ENCODE measurements at places on chromosomes 3 and 15.

DNA sequence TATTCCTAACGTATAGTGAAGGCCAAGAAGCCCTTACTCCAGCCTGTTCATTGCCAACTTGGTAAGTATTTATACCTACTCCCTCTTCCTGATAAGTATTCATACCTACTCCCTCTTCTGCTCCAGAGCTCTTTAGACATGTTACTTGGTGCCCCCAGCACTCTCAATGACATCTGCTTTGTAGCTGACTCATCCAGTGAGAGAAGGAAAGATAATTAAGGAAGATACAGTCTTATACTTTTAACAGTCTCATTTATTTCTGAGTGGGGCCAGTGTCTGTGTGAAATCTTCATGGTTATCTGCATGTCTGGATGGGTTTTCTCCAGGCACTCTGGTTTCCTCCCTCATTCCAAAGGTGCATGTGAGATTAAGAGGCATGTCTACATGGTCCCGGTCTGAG lies 698.7 kb downstream of the FHIT start:
- no peak for DNase-seq

GRCh38 chr3:80338366-80338765 lies 570.6 kb upstream of the ROBO1 start:
- DNase-seq, result no peak

GRCh38 chr3:42562047-42562907 lies 19.5 kb downstream of the SEC22C start:
- no peak for DNase-seq

DNA sequence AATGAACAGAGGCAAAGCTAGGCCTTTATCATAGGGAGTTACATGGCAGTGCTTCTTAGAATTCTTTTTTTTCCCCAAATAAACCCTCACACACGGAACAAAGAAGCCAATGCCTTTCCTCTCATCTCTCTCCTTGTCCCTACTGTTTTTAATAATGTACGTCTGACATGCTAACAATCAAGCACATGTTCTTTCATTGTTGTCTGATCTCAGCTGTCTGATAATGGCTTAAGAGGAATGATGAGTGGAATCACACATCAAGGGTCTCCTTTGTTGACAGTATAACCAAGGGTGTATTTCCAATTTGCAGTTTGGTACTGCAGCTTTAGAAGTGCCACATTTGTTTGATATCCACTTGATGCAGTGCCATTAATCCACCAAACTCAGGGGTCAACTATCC lies 34.8 kb upstream of the EPHA3 start:
- no peak for DNase-seq

GRCh38 chr3:170196833-170197232 lies 15.3 kb upstream of the PHC3 start:
- no peak for DNase-seq

DNA sequence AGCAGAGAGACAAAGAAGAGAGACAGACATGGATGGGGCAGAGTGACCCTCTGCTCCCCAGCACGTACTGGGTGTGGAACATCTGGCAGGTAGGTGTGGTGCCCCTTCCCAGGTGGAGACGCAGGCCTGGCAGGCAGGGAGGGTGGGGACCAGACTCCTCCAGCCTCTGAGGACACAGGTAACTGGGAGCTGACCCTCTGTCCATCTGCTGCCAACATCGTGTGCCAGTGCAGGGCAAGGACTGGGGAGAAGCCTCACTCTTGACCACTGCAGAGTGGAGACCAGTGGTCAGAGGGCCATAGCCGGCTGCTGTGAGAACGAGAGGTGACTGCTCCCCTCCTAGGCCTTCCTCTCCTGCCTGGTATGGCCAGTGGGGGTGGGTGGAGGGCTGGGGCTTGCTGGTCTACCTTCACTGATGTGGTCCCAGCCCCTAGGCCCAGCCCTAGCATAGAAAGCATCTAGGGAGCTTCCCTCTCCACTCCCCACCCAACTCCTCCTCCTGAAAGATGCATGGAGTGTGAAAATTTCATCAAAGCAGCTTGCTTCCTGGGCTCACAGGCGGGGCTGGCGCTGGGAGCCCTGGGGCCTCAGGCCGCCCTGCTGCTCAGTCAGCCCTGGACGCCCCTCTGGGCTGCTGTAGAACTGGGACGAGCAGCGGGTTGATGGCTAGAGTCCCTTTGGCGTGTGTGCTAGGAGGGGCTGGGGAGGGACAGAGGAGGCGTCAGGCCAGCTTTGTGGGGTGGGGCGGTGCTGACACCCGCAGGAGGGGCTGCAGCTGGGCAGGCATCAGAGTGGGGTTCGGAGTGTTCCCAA lies 90.3 kb downstream of the PLXNA1 start:
- DNase-seq, result no peak

DNA sequence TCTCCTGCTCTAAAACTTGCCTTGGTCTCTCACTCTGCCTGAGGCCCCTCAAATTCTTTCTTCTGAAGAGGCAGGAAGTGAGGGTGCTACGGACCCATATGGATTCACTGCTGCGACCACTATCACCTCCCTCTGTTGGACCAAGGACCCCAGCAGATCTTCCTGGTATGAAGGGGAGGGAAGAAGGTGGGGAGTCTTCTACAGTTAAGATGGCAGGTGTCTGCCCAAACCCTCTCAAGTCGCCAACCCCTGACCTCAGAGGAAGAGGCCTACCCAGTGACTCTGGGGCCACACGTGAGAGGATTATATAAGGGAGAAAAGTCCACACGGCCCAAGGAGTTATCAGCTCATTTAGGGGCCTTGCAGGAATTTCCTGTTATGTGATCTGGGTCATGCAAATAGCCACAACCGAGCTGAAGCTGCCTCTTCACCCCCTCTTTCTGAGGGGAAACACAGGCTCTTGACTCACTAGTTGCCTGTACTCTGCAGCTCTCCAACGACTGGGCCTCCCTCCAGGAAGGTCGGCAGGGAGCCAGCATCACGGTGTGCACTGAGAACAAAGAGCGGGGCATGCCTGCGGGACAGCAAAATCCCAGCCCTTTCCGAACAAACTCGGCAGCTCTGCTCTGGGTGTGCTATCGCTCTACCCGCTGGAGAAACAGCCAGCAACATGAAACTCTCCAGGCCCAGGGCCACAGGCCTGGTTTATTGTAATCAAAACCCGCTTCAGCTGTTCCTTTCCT lies 116.0 kb downstream of the XXYLT1 start:
- no peak for DNase-seq

- no peak for DNase-seq
Observed at GRCh38 chr3:9803494-9803893, 6.6 kb upstream of the TTLL3 start.

DNA sequence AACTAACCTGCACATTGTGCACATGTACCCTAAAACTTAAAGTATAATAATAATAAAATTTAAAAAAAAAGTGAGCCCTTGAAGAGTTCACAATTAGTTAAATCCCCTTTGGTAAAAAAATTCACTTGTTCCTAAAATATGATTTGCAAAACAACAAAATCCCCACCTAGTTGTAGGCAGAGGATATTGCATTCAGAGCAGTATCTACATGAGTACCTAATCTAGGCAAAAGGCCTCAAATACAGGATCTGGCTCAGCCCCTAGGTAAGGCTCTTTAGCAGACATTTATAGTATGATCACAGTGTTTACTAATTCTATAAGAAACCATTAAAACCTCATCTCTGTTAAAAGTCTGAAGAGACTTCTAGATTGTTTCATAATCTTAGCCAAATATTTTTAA lies 89.3 kb upstream of the CCDC80 start:
- DNase-seq, result no peak

GRCh38 chr3:160162440-160162839 lies 62.8 kb upstream of the C3orf80 start:
- DNase-seq, result no peak

- no peak for DNase-seq
Observed at GRCh38 chr3:150370122-150370602, 37.9 kb upstream of the TSC22D2 start.

DNA sequence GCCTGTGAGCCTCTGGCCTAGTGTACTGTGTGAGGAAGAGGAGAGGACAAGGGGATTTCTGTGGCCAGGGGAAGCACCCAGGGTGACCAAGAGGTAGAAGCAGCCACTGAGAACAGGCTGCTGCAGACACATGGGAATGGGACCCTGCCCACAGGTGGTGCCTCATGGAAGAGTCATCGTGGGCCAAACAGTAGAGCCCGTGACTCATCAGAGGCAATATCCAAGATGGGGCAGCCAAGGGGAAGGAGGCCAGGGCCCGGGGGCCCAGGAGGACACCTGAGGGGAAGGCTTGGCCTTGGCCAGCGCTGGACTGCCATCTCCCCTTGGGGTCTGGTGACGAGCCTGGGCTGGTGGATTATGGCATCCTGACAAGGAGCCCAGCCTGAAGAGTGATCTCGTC lies 275.0 kb upstream of the LYSMD4 start:
- no peak for DNase-seq

DNA sequence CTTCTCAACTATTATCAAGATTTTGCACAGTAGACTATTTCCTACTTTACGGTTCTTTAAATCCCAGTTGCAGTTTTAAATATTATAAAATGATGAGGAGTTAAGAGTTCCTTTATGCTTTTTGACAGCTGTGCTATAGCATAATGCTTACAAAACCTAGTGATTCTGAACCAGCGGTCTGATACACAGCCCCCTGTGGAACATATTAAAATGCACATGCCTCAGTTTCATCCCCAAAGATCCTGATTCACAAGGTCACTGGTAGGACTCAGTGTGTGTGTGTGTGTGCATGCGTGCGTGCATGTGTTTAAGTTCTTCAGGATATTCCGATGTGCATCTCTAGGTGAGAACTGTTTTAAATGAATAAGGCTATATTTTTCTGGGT lies 330.1 kb upstream of the TPM1 start:
- no peak for DNase-seq

DNA sequence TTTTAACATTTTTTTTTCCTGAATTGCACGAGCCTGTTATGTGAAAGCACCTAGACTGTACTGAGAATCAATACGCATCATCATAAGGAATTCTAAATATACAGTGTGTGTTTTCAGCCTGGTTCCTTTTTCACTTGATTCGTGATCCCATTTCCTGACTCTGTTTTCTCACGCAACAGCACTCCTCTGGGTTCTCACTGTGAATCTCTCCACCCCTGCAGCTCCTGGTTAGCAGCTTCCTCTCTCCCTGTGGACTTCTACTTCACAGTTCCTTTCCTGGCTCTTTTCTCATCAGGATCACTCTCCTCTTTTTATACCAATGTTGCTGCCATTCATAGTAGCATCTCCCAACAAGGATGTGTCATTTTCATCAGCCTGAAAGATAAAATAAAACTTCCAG lies 297.2 kb downstream of the CADM2 start:
- DNase-seq, result no peak

DNA sequence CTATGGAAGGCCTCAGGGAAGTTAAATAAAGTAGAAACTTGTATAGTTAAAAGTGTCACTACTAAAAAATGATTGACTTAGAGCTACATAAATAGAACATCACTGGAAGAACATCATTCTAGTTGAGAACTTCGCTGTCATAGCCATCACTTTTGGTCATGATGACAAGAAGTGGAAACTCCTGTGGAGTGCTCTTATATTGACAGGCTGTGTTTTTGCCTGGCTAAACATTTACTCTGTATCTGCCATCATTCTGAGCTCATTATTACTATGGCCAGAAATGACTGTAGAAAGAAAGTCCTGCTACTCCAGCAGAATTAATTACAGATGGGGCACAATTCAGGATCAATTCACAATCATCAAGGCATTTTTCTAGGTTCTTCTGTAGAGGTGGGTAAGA lies 165.1 kb upstream of the GOLIM4 start:
- DNase-seq, result no peak

All from NCI-H187 treated with DMSO at 0.1 percent for 48 hours (cell line).